ENCODE measurements at places on chromosomes 13 and 19.

DNA sequence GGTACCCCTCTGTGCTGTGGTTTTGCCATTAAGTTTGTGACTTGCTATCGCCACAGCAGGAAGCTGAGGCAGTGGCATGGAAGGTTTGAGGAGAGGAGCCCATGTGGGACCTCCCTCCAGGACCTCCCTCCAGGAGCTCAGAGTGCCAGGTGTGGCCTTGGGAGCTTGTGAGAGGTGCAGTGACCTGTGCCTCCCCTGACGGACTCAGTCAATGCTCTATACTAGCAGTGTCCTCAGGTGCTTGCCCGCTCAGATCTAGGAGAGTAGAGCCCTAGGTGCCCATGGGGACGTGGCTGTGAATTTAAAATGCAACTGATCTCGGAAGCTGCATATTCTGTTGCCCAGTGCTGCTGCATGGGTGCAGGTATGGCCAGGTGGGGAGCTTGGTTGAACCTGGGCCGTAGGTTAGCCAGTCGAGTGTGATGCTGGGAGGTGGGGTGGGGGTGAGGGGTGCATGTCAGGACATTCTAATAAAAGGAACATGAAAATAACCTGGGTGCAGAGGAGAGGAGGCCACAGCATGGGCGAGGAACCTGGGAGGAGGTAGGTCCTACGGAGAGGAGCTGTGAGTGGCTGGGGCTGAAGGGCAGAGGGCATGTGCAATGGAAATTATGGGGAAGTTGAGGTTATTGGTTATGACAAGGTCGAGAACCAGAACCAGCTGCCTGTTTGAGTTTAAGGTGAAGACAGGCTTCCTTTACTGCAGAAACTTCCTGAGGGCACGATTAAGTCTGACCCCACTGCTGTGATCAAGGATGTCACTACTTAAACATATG lies 41.6 kb downstream of the TEX29 start:
- no peak for DNase-seq

- DNase-seq = no peak
Observed at GRCh38 chr13:39784347-39784746, 128.9 kb downstream of the COG6 start.

DNA sequence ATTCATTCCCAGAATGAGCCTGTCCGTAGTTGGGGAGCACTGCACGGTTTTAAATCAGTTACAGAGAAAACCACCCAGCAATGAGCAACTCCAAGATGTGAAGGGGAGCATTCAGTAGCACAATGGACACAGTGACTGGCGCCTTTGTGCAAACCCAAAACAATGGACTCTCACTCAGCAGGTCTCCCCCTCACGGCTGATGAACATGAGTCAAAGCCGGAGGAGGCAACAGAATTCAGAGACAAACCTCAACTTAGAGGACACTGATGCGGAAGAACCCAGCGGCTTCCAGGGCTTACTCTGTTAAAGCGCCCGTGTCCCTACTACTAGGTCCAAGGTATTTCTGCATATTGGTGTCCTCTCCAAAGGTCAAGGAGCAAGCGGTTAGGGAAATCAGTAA lies 17.7 kb downstream of the PLEKHF1 start:
- DNase-seq = no peak

GRCh38 chr13:107211073-107211472 lies 643.1 kb upstream of the ARGLU1 start:
- DNase-seq = peak; percentile 97

GRCh38 chr13:87356314-87356713 lies 314.9 kb upstream of the SLITRK5 start:
- DNase-seq = peak; percentile 35

- no peak for DNase-seq
Observed at GRCh38 chr19:38139122-38139521, 84.9 kb downstream of the DPF1 start.

DNA sequence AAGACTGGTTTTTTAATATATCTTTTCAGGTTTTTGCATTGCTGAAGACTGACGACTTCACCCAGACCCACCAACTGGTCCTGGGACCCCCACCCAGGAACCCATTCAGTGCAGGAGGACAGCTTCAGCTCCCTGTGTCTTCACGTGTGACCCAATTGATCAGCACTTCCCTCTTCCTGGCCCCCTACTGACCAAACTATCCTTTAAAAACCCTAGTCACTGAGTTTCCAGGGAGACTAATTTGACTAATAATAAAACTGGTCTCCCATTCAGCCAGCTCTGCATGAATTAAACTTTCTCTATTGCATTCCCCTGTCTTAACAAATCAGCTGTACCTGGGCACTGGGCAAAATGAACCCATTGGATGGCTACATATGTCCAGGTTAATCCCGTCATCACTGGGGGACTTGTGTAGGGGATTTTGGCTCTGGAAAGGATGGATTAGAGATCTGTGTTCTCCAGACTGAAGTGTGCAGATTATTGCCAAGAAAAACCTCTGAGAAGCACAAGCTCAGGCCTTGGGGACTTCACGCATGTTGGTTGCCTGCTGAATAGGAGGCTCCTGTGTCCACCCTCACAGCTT lies 16.3 kb upstream of the PARP4 start:
- no peak for DNase-seq

DNA sequence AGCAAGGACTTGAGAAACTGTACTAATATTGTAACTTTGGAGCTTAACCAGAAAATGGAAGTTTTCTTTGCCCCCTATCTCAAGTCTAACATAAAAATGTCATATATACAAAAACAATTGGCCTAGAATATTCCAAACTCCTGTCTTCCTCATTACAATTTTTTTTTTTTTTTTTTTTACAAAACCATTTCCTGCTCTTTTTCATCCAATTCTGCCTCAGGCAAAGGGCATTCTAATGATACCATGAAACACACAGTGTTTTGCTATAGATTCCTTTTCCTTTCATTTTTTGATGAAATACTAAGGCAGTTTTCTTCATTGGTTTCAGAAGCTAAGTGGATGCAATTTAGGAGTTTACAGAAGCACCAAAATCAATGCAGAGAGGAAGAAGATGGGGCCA lies 119.7 kb downstream of the LHFPL6 start:
- DNase-seq = no peak

GRCh38 chr13:73364736-73365135 lies 305.9 kb downstream of the KLF5 start:
- no peak for DNase-seq

GRCh38 chr19:29934781-29935180 lies 7.3 kb upstream of the URI1 start:
- DNase-seq = no peak

DNA sequence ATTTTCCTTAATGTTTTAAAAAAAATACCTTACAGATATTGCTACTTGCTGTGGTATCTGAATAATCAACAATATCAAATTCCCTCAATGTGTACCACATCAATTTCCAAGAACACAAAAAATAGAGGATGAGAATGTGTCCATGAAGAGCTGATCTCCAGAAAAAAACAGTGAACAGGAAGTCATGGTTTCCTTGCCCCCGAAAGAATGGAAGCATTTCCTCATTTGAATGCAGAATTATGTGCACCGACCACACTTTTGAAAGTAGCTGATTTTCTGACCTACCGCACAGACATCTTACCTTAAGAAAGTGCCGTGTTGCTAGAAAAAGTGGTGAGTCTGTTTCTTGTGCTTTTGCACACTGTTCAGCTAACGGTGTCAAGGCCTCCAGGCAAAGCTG lies 13.4 kb upstream of the EEF1AKMT1 start:
- DNase-seq = no peak

DNA sequence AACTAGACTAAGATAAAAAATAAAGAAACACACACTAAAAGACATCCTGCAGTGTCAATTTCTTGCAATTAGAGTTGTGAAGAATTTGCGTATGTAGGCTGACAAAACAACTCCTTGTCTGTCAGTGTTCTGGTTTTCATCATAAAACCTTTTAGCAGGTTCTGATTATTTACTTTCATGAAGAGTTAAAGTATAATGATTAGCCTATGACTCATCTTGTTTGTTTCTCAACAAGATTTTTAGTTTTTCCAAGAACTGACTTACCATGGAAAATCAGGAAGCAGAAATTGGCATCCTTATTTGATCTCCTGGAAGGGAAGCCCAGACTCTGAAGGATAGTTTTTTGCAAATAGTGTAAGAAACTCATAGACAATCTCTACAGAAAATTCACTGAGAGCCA lies 848.7 kb upstream of the PCDH9 start:
- no peak for DNase-seq

GRCh38 chr19:5934774-5935472 lies 20.9 kb downstream of the CAPS start:
- DNase-seq = no peak

DNA sequence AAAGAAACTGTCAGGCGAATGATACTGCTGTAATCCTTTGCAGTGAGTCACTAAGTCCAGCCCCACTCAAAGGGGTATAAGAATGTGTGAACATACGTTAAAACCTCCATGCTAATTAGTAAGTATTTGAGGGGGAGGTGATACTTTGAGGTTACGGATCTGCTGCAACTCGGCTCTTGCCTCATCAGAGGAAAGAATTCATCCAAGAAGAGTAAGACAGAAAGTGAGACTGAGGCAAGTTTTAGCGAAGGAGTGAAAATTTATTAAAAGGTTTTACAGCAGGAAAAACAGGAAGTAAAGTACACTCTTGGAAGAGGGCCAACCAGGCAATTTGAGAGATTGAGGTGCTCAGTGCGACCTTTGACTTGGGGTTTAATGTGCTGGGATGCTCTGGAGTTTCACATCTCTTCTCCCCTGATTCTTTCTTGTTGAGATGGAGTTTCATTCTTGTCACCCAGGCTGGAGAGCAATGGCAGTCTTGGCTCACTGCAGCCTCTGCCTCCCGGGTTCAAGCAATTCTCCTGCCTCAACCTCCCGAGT lies 9.8 kb downstream of the CLEC4M start:
- DNase-seq = no peak

- DNase-seq = peak; percentile 51
Observed at GRCh38 chr19:47813304-47813994, 8.3 kb upstream of the CRX start.

- DNase-seq = no peak
Observed at GRCh38 chr13:77820431-77821149, 98.0 kb downstream of the EDNRB start.

GRCh38 chr13:94322925-94323763 lies 156.3 kb downstream of the DCT start:
- DNase-seq = peak; percentile 6

GRCh38 chr19:9943744-9944143 lies 7.4 kb upstream of the OLFM2 start:
- DNase-seq = no peak

DNA sequence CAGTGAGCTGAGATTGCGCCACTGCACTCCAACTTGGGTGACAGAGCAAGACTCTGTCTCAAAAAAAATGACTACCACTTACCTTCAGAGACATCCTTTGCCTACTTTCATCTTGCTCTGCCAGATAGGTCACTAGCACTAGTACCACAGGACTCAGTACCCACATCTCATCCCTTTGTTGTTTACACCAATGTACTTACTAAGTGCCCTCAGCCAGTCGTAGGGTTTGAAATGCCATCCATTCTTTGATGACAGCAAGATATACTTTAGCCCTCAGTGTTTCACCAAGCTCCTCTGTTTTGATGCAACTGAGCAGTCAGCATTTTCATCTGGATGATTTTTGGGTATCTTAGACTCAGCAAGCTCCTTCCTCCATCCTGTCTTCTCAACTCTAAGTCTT lies 6.1 kb downstream of the URAD start:
- DNase-seq = no peak

GRCh38 chr19:6499052-6499790 lies 2.9 kb downstream of the TUBB4A start:
- no peak for DNase-seq

DNA sequence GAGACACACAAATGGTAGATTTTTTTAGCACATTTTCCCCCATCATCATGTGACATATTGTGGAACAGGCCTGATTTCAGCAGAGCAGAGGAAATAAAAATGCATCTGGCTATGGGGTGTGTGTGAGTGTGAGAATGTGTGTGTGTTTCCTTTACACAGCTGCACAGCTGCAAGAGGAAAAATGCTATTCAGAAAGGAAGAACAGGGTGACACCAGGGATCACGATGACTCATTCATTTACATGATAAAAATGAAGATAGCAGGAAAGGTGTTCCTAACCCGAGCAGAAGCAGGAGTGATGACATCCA lies 469.5 kb upstream of the TSHZ3 start:
- DNase-seq = no peak

GRCh38 chr19:7242601-7243258 lies 51.5 kb downstream of the INSR start:
- DNase-seq = no peak

- DNase-seq = no peak
Observed at GRCh38 chr13:42355092-42355485, 83.1 kb downstream of the AKAP11 start.

DNA sequence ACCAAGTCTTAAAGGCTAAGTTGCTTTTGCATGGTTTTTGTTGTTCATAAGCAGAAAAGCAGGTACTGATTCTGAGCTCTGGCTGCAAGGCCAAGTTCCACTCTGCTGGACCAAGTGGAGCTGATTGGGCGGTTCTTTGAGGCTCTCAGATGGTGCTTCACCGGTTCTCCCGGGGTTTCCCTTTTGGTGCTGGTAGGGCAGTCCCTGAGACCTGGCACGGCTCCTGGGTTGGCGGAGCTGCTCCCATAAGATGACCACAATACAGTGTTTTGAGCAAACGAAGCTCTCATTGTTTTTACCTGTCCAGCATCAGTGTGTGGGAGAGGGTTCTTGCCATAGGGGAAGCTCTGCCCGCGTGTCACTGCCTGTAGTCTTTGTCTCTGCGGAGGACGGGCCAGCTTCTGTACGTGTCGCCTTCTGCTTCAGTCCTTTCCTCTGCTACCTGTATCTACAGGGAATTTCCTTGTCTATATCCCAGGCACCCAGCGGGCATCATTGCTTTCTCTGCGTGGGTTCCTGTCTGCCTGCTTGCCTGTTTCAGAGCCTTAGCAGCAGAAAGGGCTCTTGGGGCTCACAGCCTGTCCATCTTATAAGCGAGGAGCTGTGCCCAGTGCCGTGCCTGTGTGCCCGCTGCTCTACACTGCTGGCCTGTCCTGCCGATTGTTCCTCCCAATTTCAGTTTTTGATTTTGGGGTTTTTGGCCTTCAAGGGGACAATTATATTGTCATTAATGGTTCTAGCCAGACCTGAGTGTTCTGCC lies 2.3 kb downstream of the U2AF2 start:
- no peak for DNase-seq

DNA sequence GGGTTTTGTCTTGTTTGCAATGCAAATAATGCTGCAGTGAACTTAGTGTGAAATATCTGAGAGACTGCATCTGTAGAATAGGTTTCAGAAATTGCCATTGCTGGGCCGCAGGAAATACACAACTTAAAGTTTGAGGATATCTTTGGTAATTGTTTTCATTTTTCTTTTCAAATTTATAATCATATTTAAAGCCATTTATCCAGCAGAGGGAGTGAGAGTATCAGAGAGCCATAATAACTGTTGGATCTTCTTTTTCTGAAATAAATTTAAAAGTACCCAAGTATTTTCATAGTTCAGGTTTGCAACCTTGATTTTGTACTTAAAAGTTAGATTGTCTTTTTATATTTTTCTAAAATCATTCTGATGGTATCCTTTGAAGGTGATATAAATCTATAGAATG lies 99.4 kb downstream of the ZMYM2 start:
- no peak for DNase-seq
